ENCODE measurements at places on chromosomes 2 and 18. TPM values are rescaled to one million over a fixed set of nuclear protein-coding genes. Genes with fewer than 3 reads are reported as not detected.
A peak's percentile ranks its signal among the peaks of the same experiment; 100 is the strongest.

DNA sequence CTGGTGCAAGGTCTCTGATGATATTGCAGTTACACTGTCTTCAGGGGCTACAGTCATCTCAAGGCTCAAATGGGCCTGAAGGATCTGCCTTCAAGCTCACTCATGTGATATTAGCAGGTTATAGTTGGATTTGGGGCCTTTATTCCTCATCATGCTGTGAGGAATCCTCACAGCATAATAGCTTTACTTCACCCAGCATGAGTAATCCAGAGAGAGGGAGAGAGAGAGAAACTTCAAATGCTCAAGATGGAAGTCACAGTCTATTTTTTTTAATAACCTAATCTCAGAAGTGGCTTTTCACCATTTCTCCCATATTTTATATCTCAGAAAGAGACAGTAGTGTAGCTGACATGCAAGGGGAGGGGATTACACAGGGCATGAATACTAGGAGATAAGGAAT lies 658.7 kb downstream of the EPHA4 start:
- no peaks in the 10 kb centered on the region for H3K36me3 ChIP-seq
- H3K27ac ChIP-seq = no peak overlapping the region
- DNase-seq = no peak
- no peak overlapping the region for H3K4me3 ChIP-seq
- H3K27me3 ChIP-seq = no peaks in the 10 kb centered on the region
- H3K4me1 ChIP-seq = no peaks in the 10 kb centered on the region

GRCh38 chr2:146634230-146635097 lies 1210.4 kb upstream of the ACVR2A start:
- no peak overlapping the region for H3K4me3 ChIP-seq
- no peaks in the 10 kb centered on the region for H3K36me3 ChIP-seq
- no peak for DNase-seq
- H3K27me3 ChIP-seq = no peaks in the 10 kb centered on the region
- no peak overlapping the region for H3K27ac ChIP-seq

DNA sequence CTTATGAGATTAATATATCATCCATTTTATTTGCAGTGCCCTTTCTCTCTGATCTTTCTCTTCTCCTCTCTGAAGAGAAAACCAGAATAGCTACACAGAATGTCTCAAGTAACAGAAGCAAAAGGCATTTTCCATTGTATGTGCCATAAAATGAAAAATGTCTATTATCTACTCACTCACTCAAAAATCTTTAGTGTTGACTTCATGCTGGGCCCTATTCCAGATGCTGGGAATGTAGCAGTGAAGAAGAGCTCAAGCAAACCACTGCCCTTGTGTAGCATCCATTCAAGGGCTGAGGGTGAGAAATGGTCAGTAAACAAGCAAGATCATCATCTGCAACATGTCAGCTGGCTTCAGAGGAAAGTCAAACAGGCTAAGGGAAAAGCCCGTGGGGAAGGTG lies 427.7 kb downstream of the METTL4 start:
- no peaks in the 10 kb centered on the region for H3K4me1 ChIP-seq
- no peak for DNase-seq
- no peak overlapping the region for H3K4me3 ChIP-seq

- no peak overlapping the region for H3K4me3 ChIP-seq
- H3K4me1 ChIP-seq = no peaks in the 10 kb centered on the region
- no peak overlapping the region for H3K27ac ChIP-seq
- H3K36me3 ChIP-seq = no peaks in the 10 kb centered on the region
These were observed 825.7 kb downstream of the SUCLG1 start for GRCh38 chr2:83633423-83633822.

- H3K36me3 ChIP-seq = peaks cover 33% of the 10 kb centered on the region
- no peaks in the 10 kb centered on the region for H3K4me1 ChIP-seq
- H3K4me3 ChIP-seq = peak within 1 kb of the TSS; percentile 99
- peak within 1 kb of the TSS; percentile 85 for H3K27ac ChIP-seq
- DNase-seq = peak; percentile 61
These were observed at the start of gene IAH1 for GRCh38 chr2:9474361-9475057. IAH1 (plus strand) TSS chr2:9474551; CDS start chr2:9474567, 16 bp downstream.

DNA sequence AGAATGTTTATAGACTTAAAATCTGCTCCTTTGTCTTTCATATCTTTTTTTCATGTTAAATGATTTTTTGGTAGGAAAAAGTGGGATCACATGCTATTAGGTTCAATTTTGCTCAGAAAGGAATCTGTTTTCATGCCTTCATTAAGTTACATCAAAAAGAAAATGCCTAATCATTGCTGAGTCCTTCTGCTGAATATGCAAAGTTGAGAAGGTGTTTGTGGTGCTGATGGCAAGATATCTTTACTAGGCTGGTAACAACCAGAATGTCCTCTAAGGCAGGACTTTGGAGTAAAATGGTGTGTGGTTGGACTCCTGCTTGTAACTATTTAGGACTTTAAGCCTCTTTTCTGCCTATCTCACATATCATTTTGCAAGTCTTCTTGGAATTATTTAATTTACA lies 88.3 kb downstream of the TRIB2 start:
- no peak for DNase-seq
- H3K4me3 ChIP-seq = no peak overlapping the region
- H3K36me3 ChIP-seq = no peaks in the 10 kb centered on the region
- H3K27ac ChIP-seq = no peak overlapping the region
- no peaks in the 10 kb centered on the region for H3K27me3 ChIP-seq
- H3K4me1 ChIP-seq = peaks cover 11% of the 10 kb centered on the region

DNA sequence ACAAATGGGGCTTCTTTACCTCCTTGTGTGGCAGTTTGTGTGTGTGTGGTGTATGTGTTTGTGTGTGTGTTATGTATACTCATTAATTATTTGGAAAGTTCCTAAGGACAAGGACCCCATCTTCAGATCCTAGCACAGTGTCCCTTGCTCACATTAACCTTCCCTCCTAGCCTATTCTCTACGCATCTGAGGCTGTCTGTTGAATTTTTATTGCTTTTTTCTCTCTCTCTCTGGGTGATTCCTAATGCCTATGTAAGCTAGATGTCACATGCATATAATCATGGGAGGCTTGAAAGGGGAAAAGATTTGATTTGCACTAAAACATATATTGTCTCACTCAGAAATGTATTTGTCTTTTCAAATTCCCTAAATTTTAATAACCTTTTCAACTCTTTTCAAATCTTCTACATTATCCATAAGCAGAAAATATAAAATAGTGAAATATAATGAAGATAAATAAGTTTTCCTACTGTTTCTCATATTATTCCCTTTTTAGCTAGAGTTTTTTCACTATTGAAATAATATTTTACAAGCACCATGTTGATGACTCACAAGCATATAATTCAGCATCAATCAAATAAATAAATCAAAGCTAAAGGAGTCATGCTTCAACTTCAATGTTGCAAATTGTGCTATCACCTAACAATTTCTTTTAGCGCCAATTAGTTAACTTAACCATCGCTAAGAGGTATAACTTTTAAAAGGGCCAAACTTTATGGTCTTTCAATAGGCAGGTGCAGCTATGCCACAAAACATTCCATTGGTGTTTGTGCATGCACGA lies 199.0 kb upstream of the ERBB4 start:
- no peaks in the 10 kb centered on the region for H3K27me3 ChIP-seq
- no peak overlapping the region for H3K4me3 ChIP-seq
- H3K27ac ChIP-seq = no peak overlapping the region
- no peaks in the 10 kb centered on the region for H3K4me1 ChIP-seq

DNA sequence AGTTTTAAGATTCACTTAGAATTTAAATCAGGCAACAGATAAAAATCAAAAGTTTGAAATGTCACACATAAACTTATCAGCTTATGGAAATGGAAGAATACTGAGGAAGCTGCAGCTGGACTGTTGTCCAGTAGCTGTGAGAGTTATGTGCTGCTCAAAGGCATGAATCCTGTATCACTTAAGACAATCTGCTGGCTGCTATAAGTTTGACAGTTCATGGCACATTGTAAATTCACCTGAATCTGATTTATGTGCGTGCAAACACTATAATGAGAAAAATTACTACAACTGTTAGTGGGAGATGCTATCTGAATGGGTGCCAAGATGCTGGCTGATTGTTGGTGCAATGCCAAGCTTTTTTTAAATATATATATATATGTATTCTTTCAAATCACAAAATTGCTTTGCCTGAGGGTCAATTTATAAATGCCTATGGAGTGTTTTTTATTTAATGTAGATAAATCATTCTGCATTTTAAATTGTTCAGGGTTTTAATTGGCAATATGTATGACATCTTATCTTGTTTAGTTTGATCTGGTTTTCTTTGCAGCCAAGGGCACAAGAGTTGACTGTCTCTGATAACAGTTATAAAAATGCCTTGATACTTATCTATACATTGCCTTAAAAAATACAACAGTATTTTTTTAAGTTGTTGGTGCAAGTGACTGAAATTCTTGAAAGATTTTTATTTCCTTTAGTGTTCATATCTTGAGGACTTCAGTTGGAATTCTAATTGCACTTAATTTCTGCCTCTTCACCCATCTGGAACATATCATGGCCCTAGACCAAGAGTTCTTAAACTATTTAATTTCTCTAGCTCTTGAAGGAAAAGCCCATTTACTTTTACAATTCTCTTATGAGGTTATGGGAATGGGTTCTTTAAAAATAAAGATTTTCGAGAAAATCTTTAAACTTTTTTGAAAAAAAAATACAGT lies 48.7 kb downstream of the CAVIN2 start:
- no peak overlapping the region for H3K27ac ChIP-seq
- peak; percentile 14 for DNase-seq
- no peaks in the 10 kb centered on the region for H3K36me3 ChIP-seq
- no peaks in the 10 kb centered on the region for H3K27me3 ChIP-seq
- H3K4me3 ChIP-seq = no peak overlapping the region

- H3K36me3 ChIP-seq = no peaks in the 10 kb centered on the region
- DNase-seq = no peak
- no peak overlapping the region for H3K27ac ChIP-seq
- H3K4me3 ChIP-seq = no peak overlapping the region
- H3K27me3 ChIP-seq = peaks cover 53% of the 10 kb centered on the region
- no peaks in the 10 kb centered on the region for H3K4me1 ChIP-seq
These were observed 137.9 kb downstream of the MYO5B start for GRCh38 chr18:50057009-50057408.

DNA sequence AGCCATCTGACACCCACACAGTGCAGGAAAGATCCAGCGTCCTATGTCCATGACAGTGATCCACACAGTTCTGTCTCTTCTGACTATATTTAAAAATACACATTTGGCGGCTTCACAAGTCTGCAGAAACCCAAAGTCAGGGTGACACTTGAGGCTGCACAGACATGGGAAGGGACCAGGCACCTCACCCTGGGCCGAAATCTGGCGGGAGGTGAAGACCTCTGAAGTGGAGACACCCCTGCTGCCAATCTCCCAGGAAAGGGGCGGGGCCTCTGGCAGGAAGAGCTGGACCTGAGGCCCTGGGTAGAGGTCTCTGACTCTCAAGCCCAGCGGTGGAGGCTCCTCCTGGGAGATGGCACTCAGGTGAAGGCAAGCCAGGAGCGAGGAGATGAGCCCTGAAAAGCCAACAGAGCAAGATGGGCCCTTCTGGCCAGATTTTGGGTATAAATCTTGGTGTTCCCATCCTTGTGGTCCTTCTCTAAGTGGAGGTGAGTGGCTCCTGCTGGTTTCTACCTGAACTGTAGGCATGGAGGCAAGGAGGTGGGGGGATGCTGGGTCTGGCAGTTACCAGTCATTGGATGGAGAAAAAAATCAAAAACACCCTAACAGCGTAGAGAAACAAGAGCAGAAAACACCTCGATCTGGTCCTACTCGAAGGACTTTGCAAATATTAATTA lies 248.4 kb downstream of the HDAC4 start:
- H3K36me3 ChIP-seq = peaks cover 4% of the 10 kb centered on the region
- H3K4me1 ChIP-seq = no peaks in the 10 kb centered on the region
- no peak overlapping the region for H3K27ac ChIP-seq
- no peak for DNase-seq

DNA sequence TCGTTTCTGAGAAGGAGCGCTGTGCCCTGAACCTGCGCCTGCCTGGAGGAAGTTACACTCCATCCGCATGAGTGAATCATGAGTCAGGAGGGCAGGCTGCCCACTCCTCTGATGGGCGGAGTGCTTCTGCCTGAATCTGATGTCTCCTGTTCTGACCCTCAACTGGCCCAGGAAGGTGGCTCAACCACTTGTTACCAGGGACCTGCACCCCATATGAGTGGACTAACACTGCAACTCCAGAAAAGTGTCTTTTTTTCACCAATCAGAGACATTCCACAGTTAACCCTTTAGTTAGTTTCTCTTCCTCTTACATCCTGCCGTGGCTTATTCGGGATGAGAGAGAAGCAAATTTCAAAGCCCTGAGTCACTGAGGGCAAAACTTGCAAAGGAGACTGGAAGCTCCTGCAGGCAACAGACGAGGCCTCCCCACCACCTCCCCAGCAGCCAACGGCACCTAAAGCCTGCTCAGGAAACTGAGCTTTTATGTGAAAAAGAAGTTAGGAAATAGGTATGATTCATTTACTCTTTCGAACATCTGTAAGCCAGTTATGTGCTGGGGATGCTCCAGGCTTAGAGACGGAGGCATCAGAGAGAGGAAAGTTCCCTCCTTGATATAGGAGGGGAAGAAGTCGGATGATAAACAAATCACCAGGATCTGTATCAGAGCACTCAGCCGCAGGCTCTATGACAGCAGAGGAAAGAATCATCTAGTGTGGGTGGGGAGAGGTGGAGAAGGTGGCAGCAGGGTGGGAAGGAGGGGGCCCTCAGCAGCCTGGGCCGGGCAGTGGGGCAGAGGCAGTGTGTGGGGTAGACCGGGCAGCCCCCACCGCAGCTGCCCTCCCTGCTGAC lies 30.9 kb downstream of the MBP start:
- H3K4me3 ChIP-seq = no peak overlapping the region
- DNase-seq = peak; percentile 58
- H3K27ac ChIP-seq = peak overlapping the region; percentile 69
- no peaks in the 10 kb centered on the region for H3K27me3 ChIP-seq
- no peaks in the 10 kb centered on the region for H3K36me3 ChIP-seq

DNA sequence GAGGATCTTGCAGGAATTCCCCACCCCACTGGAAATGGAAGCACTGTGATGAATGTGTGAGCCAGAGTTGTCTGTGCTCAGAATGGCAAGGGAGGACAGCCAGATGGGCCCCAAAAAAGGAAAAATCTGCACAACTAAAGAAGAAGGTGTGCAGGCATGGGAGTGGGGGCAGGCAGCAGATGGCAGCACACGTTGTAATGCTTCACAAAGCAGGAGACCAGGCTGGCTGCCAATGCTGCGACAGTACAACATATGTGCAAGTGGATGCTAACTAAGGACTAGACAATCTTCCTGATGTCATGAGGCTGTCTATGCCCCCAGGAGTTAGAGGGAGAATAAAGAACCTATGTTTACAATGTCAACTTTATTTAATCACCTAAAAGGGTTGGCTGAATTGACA lies 27.2 kb downstream of the ST6GAL2 start:
- no peak overlapping the region for H3K4me3 ChIP-seq
- H3K4me1 ChIP-seq = no peaks in the 10 kb centered on the region
- no peaks in the 10 kb centered on the region for H3K27me3 ChIP-seq
- DNase-seq = no peak
- H3K36me3 ChIP-seq = no peaks in the 10 kb centered on the region

GRCh38 chr2:239394346-239394945 lies 6.4 kb downstream of the HDAC4 start:
- peaks cover 20% of the 10 kb centered on the region for H3K4me1 ChIP-seq
- H3K27me3 ChIP-seq = no peaks in the 10 kb centered on the region
- H3K4me3 ChIP-seq = no peak overlapping the region

- no peak overlapping the region for H3K4me3 ChIP-seq
- no peaks in the 10 kb centered on the region for H3K27me3 ChIP-seq
- H3K36me3 ChIP-seq = no peaks in the 10 kb centered on the region
- DNase-seq = no peak
- no peak overlapping the region for H3K27ac ChIP-seq
These were observed 27.5 kb downstream of the RNF103 start for GRCh38 chr2:86596118-86596517.

FABP1 gene
- not detected for total RNA-seq

SMYD5 gene
- total RNA-seq = 54.5 TPM

SCN7A gene
- not detected for total RNA-seq

PASK gene
- 59.4 TPM for total RNA-seq

DSG1 gene
- not detected for total RNA-seq

IL18RAP gene
- not detected for total RNA-seq

RAX gene
- total RNA-seq = 19.3 TPM

SLC23A3 gene
- 2.2 TPM for total RNA-seq

TRAK2 gene
- 30.1 TPM for total RNA-seq

MYO5B gene
- 0.30 TPM for total RNA-seq

XDH gene
- total RNA-seq = 0.09 TPM
